Posterior vena cava (tissue), 2 donors: ENCODE measurements at places on chromosomes 3 and 15. TPM values are rescaled to one million over a fixed set of nuclear protein-coding genes. Genes with fewer than 3 reads are reported as not detected.
A peak's percentile ranks its signal among the peaks of the same experiment; 100 is the strongest.

DNA sequence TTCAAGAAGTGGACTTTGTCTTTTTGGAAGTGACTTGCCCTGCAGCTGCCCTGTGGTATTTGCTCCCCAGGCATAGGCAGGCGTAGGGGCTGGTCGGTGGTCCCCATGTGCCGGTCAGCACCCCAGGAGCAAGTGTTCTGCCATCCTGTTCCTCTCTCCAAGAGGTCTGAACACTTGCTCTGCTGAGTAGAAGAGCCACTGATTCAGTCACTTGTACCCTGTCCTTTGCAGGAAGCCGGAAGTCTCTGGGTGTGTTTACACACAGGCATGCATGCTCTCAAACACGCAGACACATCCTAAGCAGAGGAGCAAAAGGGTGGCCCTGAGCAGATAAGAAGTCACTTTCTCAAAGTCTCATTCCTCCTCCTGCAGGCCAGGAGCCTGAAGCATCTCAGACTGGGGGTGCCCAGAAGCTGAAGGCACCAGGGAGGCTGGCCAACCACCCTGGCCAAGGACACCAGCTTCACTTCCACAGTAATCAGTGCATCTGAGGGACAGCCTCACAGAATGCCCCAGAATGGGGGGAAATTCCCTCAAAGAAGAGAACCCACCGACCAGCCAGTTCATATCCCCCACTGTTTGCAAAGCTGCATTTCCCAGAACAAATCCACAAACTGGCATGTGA lies 88.7 kb upstream of the POMGNT2 start:
- DNase-seq = no peak

DNA sequence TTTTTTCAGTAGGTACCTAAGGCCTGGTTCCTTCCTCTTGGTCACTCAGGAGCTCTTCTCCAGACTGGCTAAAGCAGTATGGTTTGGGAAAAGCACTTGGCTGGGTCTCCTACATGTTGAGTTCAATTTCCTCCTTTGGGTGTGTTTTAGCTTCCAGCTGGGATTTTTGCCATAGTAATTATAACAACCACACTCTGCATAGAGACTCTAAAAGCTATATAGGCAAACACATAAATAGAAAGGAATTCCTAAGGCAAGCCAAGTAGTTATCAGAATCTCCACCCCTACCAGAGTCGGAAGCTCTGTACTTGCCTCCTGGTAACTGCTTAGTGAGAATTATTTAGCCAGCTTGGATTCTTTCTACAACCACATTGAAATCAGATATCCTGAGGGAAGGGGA lies 48.6 kb downstream of the FOXL2 start:
- no peak for DNase-seq

ZIC1 gene
- 7.5 TPM for total RNA-seq

DNA sequence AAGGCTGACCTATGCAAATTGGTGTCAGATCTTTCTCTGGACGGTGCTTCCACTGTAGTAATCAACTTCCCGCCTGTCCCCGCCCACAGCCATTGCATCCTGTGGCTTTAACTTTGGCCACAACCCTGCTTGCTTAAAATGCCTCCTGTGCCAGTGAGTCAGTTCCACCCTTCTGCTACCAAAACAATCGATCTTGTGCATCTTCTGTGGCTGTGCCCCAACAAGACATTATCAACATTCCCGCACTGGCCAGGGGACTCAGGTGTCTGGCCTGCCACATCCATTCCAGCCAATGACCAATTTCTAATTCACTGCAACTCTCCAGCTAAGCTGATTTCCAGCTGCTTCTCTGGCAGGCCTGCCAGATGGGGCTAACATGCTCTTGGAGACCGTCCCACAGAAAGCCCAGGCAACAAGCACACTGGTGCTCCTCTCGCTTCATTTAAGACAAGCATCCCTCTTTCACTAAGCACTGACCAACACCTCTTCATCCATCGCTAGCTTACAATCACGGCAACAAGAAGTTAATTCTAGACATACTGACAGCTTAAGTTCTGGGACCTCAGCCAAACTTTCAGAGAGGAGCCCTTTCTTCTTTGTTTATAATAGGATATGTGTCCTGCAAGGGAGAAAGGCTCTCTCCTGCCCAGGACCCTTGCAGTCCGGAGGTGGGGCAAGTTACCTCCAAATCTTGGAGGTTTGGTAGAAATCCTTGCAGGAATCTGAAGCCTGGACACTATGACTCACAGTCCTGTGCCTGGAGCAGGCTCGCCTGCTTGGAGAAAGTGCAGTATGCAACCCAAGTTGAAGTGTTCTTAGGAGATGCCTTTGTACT lies 6.7 kb downstream of the CA12 start:
- DNase-seq = peak; percentile 91

DNA sequence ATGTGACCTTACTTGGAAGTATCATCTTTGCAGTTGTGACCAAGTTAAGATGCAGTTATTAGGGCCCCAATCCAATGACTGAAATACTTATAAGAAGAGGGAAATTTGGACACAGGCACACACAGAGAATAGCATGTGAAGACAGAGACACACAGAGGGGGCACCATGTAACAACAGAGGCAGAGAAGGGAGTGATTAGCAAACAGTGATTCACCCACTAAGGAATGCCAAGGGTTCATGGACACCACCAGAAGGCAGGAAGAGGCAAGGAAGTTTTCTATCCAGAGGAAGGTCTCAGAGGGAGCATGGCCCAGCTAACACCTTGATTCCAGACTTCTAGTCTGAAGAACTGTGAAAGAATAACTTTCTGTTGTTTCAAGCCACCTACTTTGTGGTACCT lies 25.0 kb downstream of the SIDT1 start:
- DNase-seq = no peak

DNA sequence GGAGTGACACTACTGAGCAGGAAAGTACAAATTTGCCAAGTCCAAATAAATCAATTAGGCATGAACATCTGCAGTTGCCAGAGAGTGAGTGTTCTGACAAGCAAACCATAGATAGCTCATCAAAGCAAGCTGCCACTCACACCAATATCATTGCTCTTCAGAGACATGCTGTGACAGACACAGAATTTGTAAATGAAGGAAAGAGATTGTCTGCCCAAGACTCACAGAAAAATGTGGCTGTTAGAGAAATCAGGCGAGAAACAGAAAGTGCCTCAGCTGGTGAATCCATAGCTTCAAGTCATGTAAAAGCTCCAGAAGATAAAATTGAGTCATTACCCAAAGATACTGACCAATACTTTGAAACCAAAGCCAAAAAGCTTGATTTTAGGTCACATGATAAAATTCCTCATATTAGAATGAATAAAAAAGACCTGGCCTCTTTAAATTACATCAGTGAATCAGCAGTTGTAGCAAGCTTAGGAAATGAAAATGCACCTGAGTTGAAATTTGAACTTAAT lies 50.8 kb downstream of the CRYBG3 start:
- no peak for DNase-seq

VPS39 gene
- total RNA-seq = 48.4 TPM
